ENCODE measurements at places on chromosomes 1 and 21.

DNA sequence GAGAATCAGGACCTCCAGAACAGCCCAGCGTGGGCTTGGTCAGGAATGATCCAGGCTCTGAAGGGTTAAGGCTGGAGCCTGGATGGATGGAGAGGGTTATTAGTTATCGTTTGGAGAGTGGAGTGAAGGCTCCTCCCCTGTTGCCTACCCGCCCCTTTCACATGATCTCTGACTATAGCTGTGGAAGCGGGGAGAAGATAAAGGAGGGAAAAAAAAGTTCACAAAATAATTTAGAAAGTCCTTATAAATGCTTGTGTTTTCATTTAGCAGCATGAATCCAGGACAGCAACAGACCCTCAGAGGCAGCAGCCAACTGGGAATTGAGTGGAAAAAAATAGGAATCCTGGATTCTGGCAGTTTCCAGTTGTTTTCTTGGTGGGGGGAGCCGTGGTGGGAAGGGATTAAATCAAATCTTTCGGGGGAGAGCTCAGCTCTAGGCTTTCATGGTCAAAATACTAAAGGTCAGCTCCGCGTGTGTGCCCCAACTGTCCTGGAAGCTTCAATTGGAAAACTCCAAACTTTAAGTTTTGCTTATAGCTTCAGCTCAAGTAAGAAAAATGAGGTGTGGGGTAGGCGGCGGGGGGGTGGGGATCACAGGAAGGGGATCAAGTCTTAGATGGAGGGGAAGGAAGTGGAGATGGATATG lies 595 bp upstream of the DDR2 start:
- DNase-seq = peak; percentile 6

DNA sequence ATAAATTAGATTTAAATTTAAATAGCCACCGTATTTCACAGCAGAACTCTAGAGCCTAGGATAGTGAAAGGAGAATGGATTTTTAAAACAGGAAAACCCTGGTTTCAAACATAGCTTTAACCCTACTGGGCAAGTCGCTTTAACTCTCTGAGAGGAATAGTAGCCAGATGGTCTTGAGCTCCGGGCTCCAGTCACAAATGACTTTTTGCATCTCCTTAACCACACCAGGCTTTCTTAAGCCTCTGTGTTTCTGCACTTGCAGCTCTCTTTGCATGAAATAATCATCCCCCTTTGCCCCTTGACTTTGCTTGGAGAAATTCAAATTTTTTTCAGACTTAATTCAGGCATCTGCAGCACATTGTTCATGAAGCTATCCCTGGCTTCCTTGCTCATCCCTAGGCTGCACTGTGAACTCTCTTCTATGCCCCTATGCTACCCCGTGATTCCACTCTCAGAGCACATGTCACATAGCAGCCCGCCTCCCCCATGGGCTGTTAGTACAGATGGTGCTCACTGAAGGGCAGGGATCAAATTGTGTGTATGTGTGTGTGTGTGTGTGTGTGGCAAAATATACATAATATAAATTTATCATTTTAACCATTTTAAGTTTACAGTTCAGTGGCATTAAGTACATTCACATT lies 68.8 kb upstream of the DAB1 start:
- no peak for DNase-seq

DNA sequence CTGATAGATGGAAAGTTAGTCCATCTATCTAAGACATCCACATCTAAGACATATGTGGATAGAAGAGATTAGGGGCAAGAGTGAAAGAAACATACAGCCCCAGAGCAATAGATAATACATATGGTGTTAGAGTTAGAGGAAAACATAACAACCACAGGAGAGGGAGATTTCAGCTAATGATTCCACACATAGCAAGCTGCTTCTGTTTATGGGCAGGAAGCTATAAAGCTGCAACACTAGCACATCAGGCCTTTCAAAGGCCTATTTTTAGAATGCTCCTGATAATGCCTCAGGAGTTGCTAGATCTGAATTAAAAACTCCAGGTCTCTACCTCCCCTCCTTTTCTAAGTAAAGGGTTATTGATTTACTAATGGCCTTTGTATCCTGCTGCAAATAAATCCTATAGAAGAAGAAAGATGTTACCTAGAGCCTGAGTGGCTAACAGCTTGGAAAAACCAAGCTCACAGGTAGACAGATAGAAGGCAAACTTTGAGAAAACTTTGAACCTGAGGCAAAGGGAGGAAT lies 36.1 kb downstream of the BRINP2 start:
- DNase-seq = no peak

DNA sequence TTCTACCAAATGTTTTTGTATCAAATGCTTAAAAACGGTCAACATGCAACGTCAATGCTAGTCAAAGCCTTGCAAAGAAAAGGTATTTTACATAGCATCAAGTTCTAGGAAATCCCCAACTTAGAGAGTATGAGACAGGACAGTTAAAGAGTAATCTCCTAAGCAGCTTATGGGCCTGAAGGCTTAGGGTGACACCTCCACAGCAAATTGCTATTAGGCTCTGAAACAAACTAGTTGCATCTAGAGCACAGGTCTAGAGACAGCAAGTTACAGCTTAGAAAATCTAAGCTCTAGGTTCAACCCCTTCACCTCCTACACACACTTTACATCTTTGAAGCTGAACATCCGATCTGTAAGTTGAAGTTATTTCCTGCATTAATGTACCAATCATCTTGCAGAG lies 13.7 kb downstream of the PABPC4 start:
- DNase-seq = no peak

DNA sequence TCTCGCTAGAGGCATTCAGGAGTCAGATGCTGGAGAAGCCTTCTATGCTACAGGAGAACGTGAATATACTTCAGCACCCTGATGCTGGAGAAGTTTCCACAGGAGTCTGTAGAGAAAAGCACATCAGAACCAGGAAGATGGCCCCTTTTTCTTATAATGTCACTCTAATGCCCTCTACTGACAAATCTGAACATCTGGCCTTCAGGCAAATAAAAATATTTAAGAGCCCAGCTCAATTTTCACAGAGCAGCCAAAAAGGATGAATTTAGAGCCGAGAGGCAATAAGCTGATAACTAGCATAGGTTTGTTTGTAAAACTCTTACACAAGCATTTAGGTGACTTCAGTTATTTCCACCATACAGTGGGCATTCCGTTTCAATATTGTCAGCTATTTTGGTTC lies 3.8 kb upstream of the RRP15 start:
- no peak for DNase-seq

DNA sequence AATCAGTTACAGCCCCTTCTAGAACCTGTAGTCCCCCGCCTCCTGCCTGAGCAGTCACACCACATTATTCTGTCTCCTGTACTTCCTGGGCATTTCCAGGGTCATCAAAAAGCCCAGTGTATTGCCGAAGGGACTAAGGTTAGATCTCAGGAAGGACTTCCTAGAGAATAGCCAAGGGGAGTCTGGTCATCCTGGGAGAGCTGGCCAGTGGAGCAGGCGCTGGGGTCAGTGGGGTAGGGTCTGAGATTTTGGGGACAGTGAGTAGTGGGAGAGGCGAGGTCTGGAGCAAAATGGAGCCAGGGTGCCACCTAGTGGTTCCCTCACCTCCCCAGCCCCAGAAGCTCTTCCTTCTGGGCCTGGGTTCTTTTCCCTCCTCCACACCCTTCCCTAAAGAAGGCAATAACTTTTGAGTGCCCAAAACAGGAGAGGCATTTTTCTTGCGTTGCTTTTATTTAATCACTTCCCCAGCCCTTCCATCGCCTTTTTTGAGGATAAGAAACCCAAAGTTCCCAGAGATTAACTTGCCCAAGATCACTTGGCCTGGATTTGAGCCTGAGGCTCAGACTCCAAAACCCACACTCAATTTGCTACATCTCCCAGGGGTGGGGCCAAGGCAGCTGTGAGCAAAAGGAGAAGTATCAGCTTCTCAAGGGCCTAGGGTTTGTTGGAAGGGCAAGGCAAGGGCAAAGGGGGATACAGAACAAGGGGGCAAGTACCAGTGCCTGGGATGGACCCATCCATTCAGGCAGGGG lies 7.3 kb upstream of the PMVK start:
- peak; percentile 64 for DNase-seq

GRCh38 chr1:23506376-23507107 lies 22.6 kb upstream of the ASAP3 start:
- DNase-seq = no peak

DNA sequence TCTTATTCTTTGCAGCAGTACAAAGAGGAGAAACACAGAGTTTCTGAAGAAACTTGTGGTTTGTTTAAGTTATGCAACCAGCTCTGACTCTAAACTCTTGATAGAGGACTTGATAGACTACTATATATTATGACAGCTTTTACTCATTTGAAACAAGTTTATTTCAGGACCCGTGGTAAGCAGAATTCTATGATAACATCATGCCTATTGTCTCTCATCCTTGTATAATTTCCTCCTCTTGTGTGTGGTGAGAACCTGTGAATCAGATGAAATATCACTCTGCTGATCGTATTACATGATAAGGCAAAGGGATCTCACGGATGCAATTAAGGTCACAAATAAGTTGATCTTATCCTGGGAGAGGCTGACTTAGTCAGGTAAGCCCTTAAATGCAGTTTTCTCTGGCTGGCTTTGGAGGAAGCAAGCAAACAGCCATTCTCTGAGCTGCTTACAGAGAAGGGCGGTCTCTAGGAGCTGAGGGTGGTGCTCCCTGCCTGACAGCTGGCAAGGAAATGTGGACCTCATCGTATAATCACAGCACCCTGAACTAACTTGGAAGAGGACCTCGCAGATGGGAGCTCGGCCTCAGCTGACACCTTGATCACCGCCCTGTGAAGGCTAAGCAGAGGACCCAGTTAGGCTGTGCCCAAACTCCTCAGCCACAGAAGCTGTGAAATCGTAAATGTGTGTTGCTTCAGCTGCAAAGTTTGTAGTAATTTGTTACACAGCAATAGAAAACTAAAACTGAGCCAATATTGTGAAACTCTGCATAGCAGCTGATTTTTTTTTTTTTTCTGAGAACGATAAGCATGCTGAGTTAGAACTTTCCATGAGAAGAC lies 151.1 kb upstream of the DPT start:
- DNase-seq = no peak
